Stimulated activated CD4-positive, alpha-beta T cell treated with anti-CD3 and anti-CD28 coated beads, Interleukin-12 subunit alpha, Interleukin-12 subunit beta, amount 100 ng/mL, for 4 hours (primary cell): ENCODE measurements at places on chromosomes 11 and 22.

GRCh38 chr11:117820516-117820915 is 4.0 kb downstream of the FXYD2 start:
- no peak for DNase-seq

GRCh38 chr11:33521384-33521783 is 179.2 kb downstream of the C11orf91 start:
- no peak for DNase-seq

DNA sequence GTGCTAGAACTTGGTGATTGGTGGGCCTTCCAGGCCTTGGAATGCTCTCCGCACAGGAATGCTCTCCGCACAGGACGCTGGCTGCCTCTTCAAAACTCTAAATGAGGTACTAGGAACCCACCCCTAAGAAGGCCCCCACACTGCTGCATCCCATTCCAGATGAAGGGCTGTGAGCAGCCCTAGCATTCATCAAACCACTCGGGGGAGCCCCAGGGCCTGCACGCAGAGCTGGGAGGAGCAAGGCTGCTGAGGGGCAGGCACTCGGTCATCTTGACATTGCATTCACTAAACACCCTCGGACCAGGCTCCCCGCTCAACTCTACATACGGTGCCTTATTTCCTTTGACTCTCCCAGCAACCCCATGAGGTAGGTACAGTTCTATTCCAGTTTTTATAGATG is 49.2 kb upstream of the EMID1 start:
- no peak for DNase-seq

GRCh38 chr11:33391893-33392251 is 134.7 kb downstream of the HIPK3 start:
- no peak for DNase-seq

DNA sequence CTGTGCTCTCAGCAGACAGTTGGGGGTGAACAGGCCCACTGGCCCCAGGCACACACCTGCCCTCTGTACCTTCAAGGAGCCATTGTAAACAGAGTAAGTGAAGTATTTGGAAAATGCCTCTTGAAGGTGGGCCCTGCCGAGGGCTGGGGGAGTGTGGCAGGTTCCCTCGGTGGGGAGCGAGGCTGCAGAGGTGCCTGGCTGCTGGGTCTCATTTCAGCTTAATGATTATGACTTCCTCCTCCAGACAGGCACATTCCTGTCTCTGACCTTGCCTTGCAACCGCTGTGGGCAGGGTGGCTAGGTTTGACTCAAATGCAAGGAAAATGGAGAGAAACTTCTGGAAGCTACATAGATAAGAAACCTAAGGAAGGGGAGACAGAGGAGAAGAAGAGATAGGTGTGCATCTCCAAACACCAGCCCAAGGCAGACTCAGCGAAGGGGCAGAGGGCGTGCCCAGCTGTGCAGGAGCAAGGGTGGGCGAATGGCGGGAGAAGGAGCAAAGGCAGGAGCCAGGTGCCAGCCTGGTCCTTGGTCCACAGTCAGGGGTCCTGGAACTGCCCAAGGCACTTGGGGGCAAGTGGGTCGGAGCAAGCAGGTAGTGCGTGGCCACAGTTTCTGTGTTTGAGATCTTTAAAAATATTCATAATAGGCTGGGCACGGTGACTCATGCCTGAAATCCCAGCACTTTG is 14.0 kb downstream of the GRAMD4 start:
- DNase-seq, result no peak

DNA sequence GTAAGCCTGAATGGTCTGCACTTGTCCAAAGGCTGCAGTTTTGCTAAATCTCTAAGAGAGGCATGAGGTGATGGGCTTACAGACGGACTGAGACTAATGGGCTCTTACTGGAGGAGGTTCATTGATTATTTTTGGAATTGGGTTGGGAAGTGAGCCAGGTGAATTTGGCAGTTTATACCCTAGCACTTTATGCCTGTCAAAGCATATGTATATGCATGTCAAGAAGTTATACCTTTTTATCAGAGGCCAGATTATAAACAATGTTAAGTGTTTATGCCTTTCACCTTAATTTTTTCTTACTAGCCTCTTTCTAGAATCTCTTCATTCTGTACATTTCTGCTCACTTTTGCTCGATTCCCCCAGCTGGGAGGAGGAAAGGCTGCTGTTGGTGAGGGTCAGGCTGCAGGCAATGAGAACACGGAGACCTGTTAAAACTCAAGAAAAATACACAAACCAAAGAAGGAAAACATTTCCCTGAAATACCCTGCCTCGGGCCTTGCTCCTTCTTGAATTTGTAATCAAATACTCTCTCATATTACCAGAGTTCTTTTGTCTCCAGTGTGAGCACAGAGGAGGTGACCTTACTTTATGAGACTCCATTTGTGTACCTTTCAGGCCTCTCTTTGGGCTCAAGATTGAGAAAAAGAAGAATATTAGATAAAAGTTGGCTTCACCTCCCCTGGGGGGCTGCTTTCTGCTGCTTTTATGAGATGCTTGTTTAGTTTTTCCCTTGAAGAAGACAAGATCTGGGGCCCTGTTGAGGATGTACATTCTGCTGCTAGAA is 19.6 kb downstream of the NAT10 start:
- no peak for DNase-seq

DNA sequence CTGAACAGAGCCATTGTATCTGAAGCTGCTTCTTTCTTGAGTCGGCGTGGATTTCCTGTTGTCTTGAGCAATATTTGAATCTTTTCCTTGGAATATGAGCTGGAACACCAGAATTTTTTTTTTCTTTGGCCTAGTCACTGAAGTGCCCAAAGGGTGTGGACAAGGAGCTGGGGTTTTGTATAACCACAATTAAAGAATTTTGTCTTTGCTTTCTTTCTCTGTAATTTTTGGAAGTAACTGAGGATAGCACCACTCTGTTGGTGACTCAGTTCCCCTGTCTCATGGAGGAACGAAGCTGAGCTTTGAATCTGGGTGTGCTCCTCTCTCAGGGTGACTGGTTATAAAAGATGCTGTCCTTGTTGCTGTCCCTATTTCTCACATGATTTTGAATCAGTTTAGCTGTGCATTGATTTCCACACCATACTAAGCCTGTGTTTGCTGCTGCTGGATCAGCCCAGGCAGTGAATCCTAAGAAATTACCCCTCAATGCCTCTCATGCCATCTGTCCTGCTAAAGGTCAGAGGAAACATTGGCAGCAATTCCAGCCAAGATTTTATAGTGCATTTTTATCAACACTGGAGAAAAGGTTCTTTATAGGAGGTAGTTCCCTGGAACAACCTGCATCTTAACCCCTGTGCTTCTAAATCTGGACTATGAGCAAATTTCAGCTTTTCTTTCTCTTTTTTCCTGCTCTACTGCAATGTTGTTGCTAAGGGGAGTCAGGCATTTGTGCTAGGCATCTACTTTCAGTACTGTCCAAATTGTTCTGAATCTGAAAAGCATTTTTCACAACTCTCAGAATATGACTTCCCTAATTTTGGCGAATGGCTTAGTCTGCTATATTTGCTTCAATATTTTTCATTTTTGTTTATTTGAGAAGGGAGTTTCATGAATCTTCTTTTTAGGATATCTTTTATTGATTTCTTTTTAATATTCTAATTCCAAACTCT is 540.8 kb downstream of the SOX6 start:
- no peak for DNase-seq

DNA sequence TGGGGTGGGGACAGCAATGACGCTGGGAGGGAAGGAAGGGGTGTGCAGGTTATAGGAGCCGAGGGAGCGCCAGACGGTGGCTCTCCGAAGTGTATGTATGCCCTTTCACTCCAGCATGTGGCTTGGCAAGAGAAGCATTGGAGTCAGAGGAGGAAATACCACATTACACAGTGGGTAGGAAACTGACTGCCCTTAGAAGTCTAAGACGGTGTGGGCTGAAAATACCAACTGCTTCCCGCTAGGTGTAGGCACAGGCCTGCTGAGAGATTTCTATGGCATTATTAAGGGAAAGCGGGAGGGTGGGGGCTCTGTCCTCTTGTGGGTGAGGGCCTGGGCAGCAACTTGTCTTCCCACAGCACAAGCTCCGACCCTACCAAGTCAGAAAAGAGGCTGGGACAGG is 44.7 kb downstream of the CACNG2 start:
- no peak for DNase-seq

GRCh38 chr11:72493426-72494108 is 59.2 kb upstream of the CLPB start:
- DNase-seq, result no peak

DNA sequence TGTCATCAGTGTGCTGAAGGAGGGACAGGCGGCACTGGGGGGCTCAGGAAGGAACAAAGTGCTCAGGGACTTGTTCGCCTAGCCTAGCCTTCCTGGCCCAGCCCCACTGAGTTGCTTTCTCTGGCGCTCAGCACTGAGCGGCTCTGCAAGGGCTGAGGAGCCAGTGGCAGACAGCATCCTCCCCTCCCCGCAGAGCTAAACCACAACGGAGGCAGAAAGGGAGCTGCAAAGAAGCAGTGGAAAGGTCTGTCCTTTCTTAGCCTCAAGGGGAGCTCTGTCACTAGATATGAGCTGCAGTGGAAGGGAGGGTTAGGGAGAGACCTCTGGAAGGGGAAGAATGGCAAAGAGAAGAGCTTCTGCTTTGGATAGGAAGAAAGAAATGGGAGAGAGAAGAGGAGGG is 89.7 kb upstream of the PHOX2A start:
- DNase-seq, result no peak

- DNase-seq, result no peak
Observed at GRCh38 chr11:33452836-33453624, 195.8 kb downstream of the HIPK3 start.
